ENCODE measurements at places on chromosomes 1 and 21.

GRCh38 chr1:182495002-182495401 lies 45.1 kb downstream of the RGSL1 start:
- DNase-seq, result no peak

GRCh38 chr1:6834366-6834765 lies 49.1 kb downstream of the CAMTA1 start:
- no peak for DNase-seq

- DNase-seq, result peak; percentile 19
These were observed 38.2 kb downstream of the ARID1A start for GRCh38 chr1:26733982-26734381.

DNA sequence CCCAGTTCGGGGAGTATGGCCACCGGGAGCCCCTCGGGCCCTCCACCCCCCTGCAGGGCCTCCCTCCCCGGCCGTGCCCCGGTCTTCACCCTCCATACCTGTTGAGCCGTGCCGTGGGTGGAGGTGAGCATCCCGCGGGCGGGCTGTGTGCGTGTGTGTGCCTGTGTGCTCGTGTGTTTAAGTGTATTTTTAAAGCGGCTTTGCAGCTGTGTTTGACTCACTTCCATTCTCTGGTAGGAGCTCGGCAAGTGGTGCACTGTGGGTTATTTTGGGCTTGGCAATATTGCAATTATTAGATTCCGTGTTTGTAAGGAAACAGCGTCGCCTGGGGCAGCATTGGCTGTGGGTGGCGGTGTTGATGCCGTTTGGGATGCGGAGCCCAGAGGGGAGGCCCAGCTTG lies 20.3 kb upstream of the PLCH2 start:
- no peak for DNase-seq

GRCh38 chr1:37947364-37947763 lies 511 bp upstream of the INPP5B start:
- DNase-seq, result no peak

- DNase-seq, result no peak
These were observed 31.6 kb downstream of the ZMYND12 start for GRCh38 chr1:42424201-42424600.

- peak; percentile 1 for DNase-seq
These were observed at the start of gene PTGFR for GRCh38 chr1:78490861-78491450. PTGFR (plus strand) TSS chr1:78490974; CDS start chr1:78492744, 1,770 bp downstream.

DNA sequence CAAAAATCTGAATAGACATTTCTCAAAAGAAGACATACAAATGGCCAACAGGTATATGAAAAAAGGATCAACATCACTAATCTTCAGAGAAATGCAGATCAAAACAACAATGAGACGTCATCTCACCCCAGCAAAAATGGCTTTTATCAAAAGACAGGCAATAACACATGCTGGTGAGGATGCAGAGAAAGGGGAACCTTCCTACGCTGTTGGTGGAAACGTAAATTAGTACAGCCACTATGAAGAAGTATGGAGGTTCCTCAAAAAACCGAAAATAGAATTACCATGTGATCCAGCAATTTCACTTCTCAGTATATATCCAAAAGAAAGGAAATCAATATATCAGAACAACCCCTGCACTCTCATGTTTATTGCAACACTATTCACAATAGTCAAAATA lies 65.1 kb upstream of the ATP1B1 start:
- no peak for DNase-seq

GRCh38 chr1:100780814-100781213 lies 61.3 kb downstream of the VCAM1 start:
- no peak for DNase-seq

DNA sequence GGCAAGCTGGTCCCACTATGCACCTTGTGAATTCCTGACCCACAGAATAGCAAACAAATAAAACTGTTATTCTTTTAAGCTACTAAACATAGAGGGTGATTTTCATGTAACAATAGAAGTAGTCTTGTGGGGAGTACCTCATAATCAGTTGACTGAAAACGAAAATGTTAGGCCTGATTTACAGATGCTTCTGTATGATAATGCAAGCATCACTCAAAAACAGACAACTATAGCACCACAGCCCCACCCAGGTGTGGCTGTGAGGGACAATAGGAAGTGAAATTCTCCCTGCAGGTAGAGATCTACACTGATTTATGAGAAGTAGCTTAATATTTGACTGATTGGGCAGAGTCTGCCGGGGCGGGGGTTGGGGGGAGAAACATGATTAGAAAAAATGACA lies 26.5 kb upstream of the KRTAP19-8 start:
- DNase-seq, result no peak

- no peak for DNase-seq
These were observed 303.1 kb upstream of the RUNX1 start for GRCh38 chr21:35352066-35352770.

DNA sequence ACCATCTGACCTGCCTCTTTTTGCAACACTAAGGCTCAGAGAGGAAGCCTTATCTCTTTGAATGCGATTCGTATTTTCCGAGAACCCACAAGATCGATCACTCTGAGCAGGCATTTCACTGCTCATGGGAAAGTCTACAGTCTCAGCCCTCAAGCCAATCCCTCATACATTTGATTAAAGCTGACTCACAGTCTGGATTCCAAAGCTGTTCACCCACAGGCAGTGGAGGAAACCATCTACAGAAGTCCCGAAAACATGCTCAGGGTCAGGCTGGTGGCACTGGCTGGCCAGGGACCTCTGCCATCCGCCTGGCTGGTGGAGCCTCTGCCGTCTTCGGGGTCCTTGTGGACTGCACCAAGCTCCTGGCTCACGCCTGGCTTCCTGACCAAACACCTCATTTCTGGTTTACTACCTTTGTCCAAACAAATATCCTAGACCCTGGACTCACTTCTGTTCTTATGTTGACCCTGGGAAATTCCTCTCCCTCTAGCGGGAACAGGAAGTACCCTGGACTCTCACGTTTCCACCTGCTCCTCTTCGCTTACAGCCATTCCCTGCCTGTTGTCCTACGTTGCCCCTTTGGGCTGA lies 650.0 kb downstream of the SMYD3 start:
- no peak for DNase-seq

DNA sequence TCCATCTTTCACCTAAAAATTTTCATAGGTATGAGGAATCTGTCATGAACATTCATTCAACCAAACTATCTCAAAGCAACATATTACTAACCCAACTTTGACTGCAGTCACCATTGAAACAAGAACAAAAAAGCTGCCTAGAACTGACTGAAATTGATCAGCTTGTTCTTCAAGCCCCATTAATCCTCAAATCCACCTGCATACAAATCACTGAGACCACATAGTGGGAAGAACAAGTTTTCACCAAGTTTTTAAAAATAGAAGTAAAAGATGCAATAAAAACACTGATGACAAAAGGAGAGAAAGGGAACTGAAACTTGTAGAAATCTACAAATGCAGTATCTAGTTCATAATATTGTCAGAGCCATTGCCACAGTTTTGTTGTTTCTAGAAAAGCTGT lies 6.1 kb downstream of the SORT1 start:
- no peak for DNase-seq

GRCh38 chr1:37410105-37410504 lies 64.3 kb upstream of the ZC3H12A start:
- DNase-seq, result peak; percentile 27

- peak; percentile 13 for DNase-seq
These were observed 15.8 kb downstream of the SYNJ1 start for GRCh38 chr21:32712043-32712442.

DNA sequence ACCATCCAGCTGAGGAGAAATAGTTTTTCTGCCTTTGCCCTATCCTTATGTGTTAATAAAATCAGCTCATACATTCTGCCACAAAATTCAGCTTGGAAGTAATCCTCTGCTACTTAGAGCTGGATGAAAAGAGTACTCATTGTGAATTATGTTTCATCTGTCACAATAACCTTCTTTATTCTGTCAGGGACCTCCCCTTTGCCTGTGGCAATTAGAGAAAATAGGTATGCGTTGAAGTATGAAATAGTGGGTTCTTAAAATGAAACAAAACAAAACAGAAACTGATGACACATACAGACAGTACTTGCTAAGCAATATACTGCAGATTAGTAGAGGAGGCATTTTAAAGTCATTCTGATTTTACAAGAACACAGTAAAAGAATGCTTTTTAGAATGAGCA lies 578.5 kb downstream of the USP25 start:
- no peak for DNase-seq

GRCh38 chr21:23524685-23525084 lies 2082.6 kb downstream of the MRPL39 start:
- DNase-seq, result no peak

All from stimulated activated CD4-positive, alpha-beta T cell treated with anti-CD3 and anti-CD28 coated beads, Interleukin-15, amount 100 ng/mL, for 24 hours (primary cell).